ENCODE measurements at places on chromosomes 1 and 21.

GRCh38 chr1:153778051-153778823, 3.0 kb downstream of the SLC27A3 start:
- no peak for DNase-seq

- DNase-seq: no peak
Observed at GRCh38 chr1:215192306-215192705, 109.8 kb downstream of the KCNK2 start.

DNA sequence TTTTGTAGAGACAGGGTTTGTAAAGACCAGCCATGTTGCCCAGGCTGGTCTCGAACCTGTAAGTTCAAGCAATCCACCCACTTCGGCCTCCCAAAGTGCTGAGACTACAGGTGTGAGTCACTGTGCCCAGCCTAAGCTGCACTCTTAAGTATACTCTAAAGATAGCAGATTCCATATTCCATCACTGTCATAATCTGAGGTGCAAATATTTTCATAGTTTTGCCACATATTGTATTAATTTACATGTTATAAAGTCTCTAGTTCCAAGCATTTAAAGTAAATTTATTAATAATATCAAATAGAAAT, 121.3 kb downstream of the HFM1 start:
- DNase-seq: no peak

- DNase-seq: no peak
Observed at GRCh38 chr21:43924421-43925095, 59.5 kb downstream of the AGPAT3 start.

GRCh38 chr1:230152999-230153398, 86.0 kb downstream of the GALNT2 start:
- DNase-seq: no peak

- DNase-seq: no peak
Observed at GRCh38 chr1:85550784-85551516, 29.6 kb upstream of the CCN1 start.

Measured in NCI-H187 treated with DMSO at 0.1 percent for 48 hours (cell line).